ENCODE measurements at places on chromosomes 1 and 21. TPM values are rescaled to one million over a fixed set of nuclear protein-coding genes. Genes with fewer than 3 reads are reported as not detected.

- no peak for DNase-seq
Measured at GRCh38 chr1:22673486-22674409, 20.7 kb downstream of the C1QB start.

- DNase-seq = no peak
Measured at GRCh38 chr1:7562729-7563605, 208.1 kb upstream of the VAMP3 start.

Gene RSPO1
- total RNA-seq = 0.49 TPM

DNA sequence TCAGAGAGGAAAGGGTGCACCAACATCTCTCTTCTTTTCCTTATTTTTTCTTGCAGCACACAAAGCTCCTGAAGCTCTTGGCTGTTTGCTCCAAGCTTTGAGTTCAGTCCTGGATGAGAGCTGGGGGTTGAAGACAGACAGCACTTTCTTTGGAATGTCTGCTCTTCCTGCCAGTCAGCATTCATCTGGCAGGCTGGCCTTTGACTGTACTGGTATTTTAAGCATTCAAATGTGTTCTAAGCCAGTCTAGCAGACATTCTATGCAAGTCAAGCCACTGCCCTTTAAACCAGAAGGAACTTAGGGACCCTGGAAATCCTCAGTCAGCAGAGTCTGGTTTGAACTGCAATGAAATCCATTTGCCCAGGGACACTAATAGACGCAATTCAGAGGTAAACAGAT lies 45.0 kb downstream of the XCL1 start:
- no peak for DNase-seq

Gene NBPF6
- not detected for total RNA-seq

Gene MYCL
- total RNA-seq = 25.6 TPM

Gene CHI3L1
- 10.9 TPM for total RNA-seq

DNA sequence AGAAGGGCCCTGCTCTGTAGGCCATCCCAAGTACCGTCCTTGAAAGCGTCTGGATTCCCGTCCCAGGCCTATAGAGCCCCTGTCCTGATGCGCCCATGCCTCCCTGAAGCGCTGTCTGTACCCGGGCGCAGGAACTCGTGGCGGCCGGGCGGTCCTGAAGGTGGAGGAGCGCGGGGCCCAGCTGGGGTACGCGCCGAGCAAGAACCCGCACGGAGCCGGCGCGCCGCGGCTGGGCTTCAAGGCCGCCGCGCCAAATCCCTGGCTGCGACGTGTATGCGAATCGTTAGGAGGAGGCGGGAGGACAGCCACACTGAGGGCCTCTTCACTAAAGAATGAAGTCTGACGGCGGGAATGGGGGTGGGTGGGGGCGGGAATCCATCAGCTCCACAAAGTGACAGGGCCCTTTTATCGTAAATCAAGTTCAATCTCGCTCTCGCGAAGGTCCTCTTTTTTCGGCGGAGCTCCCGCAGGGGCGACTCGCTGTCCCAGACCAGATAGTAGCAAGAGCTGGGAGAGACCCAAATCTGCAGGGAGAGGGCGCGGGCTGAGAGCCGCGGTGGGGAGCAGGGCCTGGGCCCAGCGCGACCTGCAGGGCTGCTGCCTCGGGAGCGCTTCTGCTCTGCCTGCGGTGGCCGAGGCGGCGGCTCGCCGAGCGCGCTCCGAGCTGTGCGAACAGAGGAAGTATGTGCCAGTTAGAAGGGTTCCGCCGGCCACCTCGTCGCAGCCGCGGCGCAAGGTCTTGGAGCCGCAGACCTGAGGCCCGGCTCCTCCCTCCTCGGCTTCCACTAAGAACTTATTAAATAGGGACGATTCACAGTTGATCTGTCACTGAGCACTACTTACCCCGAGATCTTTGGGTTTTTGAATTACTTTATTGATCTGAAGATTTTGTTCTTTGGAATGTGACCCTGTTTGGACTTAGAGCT lies 10.4 kb downstream of the BARHL2 start:
- DNase-seq = no peak

DNA sequence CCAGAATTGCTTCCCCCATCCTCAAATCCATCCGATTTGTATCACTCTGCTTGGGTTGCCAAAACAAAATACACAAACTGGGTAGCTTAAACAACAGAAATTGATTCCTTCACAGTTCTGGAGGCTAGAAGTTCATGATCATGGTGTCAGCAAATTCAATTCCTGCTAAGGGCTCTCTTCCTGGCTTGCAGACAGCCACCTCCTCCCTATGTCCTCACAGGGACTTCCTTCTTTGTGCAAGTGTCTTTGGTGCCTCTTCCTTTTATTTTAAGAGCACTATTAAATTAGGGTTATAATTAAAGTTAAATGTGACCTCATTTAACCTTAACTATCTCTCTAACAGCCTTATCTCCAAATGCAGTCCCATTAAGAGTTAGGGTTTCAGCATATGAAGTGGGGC lies 112.8 kb downstream of the PLPP3 start:
- DNase-seq = no peak

DNA sequence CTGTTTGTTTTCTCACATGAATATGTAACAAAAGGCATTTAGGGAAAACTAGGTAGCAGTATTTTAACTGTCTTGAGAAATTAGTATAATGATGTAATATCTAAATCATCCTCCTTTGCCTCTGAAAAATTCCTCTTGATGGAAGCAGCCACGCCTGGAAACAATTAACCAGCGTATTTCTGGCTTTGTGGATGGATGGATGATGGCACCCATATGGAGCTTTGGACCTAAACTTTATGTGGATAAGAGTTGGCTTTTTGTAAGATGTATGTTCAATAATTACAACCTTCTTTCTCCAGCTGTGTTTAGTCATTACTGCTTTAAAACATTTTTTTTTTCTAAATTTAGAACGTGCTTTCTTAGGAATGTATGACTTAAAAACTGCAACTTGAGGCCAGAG lies 12.7 kb downstream of the CDCA8 start:
- no peak for DNase-seq

DNA sequence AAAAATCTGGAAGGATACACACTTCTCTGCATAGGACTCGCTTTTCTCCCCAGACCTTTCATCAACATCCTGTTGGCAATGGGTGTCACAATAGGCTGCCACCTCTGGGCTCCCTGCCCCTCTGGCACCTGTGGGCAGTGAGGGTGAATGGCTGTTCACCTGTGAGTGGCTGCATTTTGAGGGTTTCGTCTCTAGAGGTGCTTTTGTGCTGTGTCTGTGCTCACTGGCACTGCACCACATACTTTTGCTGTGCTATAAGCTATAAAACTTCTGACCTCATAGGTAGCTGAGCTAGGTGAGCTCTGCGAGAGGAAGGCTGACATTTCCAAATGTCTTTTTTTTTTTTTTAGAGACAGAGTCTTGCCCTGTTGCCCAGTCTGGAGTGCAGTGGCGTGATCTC lies 35.9 kb downstream of the SLC30A1 start:
- DNase-seq = no peak

Gene OR2M3
- not detected for total RNA-seq

Gene FCRL1
- not detected for total RNA-seq

Gene KIAA1614
- 7.6 TPM for total RNA-seq

GRCh38 chr1:89724369-89725010 lies 91.6 kb downstream of the LRRC8C start:
- no peak for DNase-seq

Gene PCBP3
- total RNA-seq = 1.0 TPM

DNA sequence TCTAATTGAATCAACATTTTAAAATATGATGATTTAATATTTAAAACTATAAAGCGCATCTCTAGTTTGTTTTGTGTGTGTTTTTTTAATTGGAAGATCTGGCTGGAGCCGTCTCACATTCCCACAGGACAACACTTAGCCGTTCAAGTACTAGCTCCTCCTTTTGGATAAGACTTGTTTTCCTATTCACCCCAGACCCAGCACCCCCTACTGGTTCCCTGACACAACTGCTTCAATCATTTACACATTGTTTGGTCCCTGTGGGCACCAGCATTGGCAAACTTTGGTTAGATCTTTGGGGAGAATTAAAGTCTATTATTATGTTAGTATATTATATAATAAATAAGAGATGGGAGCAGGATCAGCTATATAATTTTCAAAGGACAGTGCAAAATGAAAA lies 34.5 kb downstream of the TYW3 start:
- no peak for DNase-seq

GRCh38 chr1:31937300-31938183 lies 626 bp downstream of the PTP4A2 start:
- peak; percentile 39 for DNase-seq

GRCh38 chr21:44929799-44930542 lies 9.3 kb upstream of the ITGB2 start:
- no peak for DNase-seq

- no peak for DNase-seq
Measured at GRCh38 chr1:181640956-181641355, 157.6 kb downstream of the CACNA1E start.

- DNase-seq = no peak
Measured at GRCh38 chr1:35726450-35727433, 8.1 kb upstream of the C1orf216 start.

DNA sequence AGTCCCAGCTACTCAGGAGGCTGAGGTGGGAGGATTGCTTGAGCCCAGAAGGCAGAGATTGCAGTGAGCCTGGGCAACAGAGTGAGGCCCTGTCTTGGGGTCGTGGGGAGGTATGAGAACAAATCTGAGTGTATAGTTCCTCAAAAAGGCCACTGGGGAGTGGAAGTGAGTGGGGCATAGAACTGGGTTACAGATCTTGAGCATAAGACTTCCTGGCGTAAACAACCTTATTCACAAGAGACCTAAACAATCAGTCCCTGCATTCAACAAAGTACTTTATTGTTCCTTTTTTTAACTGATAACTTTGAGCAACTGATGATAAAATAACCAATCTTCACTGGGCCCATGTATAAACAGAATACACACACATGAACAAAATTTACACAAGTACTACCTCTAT lies 72.7 kb upstream of the MUTYH start:
- DNase-seq = no peak

DNA sequence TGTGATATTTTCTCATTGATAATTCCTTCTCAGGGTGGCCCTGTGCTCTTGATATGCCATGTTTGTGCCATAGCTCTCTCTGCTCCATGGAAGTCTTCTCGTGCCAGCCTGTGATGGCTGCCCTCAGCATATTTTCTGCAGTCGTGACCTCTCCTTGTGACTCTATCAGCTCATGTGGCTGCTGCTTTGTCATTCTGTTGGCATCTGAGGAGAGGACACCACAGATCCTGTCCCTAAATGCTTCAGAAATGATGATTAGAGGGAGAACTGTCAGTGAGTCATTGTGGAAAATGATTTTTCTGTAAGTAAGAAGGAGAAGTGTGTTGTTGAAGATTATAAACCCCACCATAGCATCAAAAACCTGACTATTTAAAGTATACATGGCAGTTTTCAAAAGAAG lies 286.0 kb downstream of the ADGRL2 start:
- DNase-seq = no peak

GRCh38 chr1:181353526-181353925 lies 129.8 kb upstream of the CACNA1E start:
- DNase-seq = no peak

Gene CD160
- total RNA-seq = not detected

DNA sequence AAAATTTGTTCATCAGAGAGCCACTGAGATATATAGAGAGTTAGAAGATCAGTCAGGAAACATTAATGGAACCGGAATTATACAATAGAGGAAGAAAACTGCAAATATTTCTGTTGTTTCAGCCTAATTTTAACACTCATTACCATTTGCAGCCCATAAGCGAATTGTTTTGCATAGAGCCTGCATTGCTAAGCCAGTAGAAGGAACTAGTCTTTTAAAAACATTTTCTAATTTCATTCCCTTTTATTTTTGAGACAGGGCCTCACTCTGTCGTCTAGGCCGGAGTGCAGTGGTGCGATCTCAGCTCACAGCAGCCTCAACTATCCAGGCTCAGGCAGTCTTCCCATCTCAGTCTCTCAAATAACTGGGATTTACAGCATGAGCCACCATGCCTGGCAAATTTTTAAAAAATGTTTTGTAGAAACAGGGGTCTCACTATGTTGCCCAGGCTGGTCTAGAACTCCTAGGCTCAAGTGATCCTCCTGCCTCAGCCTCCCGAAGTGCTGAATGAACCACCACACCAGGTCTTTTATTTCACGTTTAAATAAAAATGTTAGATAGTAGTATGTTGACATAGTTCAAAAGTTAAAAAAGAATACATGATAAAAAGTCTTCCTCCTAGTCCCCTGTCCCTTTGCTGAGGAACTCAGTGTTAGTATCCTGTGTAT lies 25.3 kb downstream of the MPZL1 start:
- no peak for DNase-seq

DNA sequence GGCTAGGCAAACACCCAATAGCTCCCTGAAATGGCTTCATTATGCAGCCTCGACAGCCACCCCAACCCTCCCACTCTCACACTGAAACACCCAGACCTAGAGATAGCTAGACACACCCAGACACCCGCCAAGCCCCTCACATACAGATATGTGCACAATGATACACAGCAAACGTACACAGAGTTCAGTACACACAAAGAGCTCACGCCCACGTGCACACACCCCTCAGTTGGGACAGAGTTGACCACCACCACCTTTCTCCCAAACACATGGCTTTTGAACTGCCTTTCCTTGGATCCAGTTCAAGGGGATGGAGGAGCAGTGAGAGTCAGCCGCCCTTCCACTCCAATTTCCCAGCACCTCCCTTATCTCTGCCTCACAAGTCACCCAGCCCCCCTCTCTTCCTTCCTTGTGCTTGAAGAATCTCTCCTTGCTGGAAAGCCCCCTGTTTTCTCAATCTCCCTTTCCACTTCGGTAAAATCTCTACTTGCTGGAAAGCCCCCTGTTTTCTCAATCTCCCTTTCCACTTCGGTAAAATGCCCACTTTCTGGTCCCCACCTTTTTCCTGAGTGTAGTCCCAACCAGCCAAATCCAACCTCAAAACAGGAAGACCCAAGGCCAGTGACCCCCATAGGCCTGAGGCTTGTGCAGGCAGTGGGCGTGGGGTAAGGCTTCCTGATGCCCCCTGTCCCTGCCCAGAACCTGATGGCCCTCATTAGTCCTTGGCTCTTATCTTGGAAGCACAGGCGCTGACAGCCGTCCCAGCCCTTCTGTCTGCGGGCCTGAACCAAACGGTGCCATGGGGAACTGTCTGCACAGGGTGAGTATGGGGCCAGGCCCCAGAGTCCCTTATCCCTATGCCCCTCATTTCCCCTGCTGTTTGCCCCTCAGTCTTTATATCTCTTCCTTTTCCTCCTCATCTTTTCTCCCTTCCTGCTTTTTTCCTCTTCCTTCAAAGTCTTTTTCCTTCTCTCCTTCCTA lies at the start of gene ACKR1:
Gene ACKR1 (plus strand): TSS at position 715 of the 981 bp plus-strand sequence. CDS start 85 bp downstream, at position 800.
- DNase-seq = no peak

- DNase-seq = no peak
Measured at GRCh38 chr1:206556047-206556749, 48.9 kb downstream of the RASSF5 start.

GRCh38 chr1:228141226-228142044 lies 1.4 kb downstream of the GUK1 start:
- no peak for DNase-seq

Gene SHISAL2A
- not detected for total RNA-seq

GRCh38 chr1:91699339-91699974 lies 186.5 kb downstream of the TGFBR3 start:
- no peak for DNase-seq

GRCh38 chr1:230702934-230703678 lies 10.8 kb downstream of the AGT start:
- DNase-seq = no peak
